ENCODE measurements at places on chromosomes 4 and X. TPM values are rescaled to one million over a fixed set of nuclear protein-coding genes. Genes with fewer than 3 reads are reported as not detected.

DNA sequence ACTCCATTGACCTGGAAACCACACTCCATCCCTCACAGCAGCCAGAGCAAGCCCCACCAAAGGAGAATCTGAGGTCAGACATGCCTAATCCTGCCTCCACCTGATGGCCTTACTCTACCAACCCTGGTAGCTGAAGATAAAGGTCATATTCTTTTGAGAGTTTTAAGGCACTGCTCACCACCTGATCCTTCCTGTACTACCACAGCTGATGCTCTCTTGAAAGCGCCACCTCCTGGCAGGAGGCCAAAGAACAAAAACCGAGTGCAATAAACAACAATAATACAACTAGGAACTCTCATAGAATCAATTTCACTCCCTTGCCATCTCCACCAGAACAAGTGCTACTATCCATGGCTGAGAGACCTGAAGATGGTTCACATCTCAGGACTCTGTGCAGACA is 301.6 kb downstream of the NAF1 start:
- DNase-seq = no peak

DNA sequence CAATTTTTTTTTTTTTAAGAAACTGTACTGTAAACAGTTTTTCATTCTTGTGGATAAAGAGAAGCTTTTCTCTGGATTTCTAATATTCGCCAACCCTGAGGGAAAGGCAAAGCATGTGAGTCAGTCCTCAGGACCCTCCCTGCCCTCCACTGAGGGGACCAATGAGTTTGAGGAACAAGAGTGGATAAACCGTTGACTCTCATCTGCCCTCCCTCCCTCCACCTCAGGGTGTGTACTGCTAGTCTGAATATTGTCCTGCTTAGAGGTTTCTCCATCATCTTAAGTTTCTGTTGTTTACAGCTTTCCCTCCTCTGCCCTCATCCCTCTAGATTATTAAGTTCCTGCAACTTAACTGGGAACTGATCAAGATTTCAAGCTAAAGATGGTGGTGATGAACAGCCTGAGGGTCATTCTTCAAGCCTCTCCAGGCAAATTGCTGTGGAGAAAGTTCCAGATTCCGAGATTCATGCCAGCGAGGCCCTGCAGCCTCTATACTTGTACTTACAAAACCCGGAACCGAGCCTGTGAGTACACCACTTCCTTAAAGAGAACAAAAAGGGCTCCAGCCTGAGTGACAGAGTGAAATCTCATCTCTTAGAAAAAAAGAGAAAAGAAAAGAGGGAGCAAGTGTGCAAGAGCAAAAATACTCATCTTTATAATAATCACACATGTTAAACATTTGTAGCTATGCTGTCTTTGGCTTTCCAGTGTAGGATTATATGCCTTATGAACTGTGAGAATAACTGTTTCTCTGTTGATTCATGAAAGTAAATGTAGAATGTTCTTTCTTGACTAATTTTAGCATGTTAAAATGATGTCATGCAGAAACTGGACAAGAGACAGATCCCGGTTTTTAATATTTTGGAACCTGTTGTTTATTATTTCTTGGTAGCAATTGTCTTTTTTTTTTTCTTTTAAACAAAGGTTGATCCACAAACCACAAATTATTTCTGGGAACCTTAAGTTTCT is 11.9 kb downstream of the CA5B start:
- DNase-seq = no peak

- no peak for DNase-seq
Measured at GRCh38 chrX:130841776-130842175, 61.2 kb downstream of the ENOX2 start.

- no peak for DNase-seq
Measured at GRCh38 chr4:156981262-156981769, 9.7 kb upstream of the PDGFC start.

PTPN13 gene
- 90.1 TPM for total RNA-seq

DNA sequence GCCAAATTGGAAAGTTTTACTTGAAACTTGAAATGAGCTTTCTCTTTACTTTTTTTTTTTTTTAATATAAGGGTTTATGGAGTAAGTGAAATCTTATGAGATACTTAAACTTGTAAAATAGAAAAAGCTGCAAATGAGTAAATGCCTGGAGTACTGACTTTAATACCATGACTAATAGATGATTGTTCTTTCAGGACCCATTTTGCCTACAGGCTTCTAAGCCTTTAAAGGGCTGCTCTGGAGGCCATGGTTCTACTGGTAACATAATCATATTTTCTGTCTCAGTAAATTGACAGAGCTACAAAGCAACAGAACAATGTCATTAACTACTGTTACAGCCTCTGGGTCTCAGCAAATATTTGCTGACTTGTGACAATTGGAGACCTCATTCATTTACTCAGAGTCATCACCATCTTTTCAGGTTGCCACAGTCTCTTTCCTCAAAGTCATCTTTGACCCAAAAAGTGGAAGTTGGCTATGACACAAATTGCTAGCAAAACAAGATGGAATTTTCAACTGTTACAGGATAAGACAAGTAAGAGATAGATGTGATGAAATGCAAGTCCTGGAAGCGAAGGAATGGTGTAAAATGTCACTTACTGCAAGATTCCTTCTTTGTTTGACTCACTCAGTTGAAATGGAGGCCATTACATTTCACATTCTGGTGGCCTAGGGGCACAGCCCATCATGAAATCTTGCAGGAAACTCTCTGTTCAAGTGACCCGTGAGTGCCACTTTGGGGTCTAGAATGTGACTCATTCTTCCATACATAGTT is 132.7 kb downstream of the BTC start:
- DNase-seq = no peak

- DNase-seq = no peak
Measured at GRCh38 chrX:42823443-42823842, 45.5 kb upstream of the PPP1R2C start.

DNA sequence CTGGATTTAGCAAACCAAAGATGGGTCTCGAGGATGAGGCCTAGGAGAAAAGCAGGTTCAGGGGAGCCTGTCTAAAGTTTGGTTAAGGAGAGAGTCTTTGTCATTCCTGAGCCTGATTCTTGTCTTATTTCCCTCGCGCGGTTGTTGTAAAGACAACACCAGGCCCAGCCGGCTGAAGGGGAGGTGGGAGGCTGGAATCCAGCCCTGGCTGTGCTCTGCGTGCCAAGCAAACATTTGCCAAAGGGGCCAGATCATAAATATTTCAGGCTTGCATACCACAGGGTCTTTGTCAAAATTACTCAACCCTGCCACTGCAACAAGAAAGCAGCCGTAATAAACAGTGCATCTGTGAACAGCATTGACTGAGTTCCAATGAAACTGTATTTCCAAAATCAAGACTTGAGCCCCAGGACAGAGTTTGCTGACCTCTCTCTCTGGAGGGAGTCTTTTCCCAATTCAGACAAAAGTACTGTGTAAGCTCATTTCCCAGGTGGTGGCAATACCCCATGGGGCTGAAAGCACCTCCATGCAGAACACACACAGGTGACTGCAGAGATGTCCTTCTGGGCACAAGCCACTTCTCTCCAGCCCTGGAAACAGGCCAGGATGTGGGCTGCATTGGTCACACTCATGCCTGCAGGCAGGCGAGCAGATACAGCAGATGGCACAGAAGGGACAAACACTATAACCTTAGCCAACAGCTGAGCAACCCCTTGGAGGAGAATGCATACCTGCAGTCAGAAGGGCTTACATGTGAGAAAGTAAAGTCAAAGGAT is 320.3 kb downstream of the STK32B start:
- DNase-seq = no peak

DNA sequence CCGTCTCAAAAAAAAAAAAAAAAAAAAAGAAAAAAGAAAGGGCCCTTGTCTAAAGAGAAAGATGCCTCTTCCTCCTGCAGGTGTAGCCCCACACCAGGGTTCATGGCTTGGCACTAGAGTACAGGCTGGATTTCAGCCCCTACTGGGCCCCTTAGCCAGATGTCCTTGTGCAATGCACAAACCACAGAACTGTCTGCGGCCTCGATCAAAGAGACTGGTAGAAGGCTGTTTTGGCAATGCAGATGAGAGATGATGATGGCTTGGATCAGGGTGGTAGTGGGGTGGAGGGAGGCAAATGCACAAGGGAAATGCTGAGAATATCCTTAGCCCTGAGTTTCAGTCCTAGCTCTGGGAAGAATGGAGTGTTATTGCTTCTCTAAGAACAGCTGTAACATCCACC is 26.5 kb upstream of the TSR2 start:
- DNase-seq = no peak

HDX gene
- 11.2 TPM for total RNA-seq

GPR119 gene
- not detected for total RNA-seq

- DNase-seq = no peak
Measured at GRCh38 chr4:124433500-124433899, 279.0 kb downstream of the ANKRD50 start.
